ENCODE measurements at places on chromosomes 16 and 17. TPM values are rescaled to one million over a fixed set of nuclear protein-coding genes. Genes with fewer than 3 reads are reported as not detected.

- no peak for DNase-seq
Observed at GRCh38 chr17:74872313-74873036, at the start of gene FDXR. Gene FDXR, minus strand, starts transcription at chr17:74872994. Its CDS starts 50 bp downstream, at chr17:74872944.

- no peak for DNase-seq
Observed at GRCh38 chr17:332558-333322, 19.9 kb downstream of the RPH3AL start.

- DNase-seq: no peak
Observed at GRCh38 chr16:78184238-78185183, 85.1 kb downstream of the WWOX start.

- no peak for DNase-seq
Observed at GRCh38 chr17:5948811-5949210, 121.4 kb upstream of the WSCD1 start.

DNA sequence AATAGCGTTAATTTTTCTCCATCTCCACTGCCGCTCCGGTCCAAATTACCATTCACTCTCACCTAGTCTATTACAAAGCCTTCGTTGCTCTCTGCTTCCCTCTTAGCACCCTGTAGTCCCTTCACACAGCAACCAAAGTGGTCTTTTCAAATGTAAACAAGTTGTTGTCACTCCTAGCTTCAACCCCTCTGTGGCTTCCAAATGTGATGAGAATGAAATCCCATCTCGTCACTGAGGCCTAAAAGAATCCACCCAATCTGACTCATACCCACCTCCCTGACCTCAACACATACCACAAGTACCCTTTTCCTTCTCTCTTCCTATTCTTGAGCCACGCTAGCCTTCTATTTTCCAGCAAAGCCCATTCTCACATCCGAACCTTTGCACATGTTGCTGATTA, 2.2 kb upstream of the PELP1 start:
- no peak for DNase-seq

- no peak for DNase-seq
Observed at GRCh38 chr17:73292031-73292531, 19.7 kb downstream of the CDC42EP4 start.

DNA sequence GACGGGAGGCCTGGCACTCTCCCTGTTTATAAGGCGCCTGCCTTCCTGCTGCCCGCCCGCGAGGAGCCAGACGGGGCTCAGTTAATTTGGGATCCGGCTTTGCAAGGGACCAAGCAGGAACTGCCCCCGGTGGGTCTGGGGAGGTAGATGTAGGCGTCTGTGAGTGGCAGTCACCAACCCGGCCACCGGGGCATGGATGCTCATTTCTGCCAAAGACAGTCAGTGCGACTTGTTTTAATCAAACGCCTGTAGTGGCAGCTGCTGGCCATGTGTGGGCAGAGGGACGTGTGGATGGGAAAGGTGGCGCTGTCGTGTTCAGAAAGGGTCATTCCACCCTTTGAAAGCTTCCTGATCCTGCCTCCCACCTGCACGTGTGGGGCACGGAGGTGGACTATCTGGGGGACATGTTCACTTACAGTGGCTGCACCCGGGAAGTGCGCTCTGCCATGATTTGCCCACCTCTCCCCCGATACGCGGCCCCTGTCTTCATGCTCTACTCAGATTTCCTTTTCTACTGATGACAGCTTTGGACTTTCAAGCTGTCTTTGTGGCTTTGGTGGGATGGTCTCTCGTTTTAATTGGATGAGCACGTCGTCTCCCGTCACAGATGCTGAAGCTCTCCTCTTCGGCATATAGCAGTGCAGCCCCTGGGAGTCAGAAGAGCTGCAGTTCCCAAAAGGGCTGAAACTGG, 60.3 kb upstream of the CIBAR2 start:
- no peak for DNase-seq

DNA sequence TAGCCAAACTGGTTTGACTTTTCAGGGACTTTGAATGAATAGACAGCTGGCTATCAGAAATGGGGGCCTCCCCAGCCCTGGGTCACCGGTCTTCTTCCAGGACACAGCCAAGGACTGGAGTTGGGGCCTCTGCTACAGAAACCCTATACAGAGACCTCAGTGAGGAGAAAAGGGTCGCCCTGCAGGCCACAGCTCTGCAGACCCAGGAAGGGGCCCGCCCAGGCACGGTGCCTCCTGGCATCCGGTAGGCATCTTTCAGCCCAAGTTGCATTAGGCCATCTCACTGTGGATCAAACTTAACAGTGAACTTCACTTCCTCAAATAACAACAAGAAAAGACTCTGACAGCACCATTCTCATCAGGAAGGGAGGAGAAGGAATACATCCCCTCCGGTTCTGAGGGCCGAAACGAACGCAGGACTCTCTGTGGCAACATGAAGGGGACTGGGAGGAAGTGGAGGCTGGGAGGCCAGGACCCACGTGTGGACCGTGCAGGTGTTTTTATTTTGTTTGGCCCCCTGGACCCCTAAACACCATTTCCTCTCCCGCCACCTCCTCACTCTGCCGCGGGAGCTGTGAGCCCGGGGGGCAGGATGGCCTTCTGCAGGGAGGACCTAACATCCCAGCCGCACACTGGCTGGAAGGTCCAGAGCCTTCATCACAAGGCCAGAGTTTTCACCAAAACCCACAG, 7.2 kb downstream of the SLC38A10 start:
- DNase-seq: no peak

DNA sequence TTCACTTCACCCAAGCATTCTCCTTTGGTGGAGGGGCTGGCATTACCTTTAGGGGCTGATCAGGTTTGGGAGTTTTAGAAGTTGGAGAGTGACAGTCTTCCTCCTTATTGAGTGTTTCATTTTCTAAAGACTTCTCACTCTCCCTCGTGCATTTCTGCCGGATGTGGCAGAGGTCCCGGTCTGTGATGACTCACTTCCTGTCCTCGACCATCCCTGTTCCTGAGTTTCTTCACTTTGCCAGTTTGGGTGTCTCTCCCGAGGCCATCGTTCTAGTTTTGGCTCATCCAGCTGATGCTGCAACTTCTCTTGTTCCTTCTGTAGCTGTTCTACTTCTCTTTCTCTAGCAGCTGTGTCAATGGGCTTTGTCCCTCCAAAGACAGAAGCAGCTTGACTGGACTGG, 104.3 kb downstream of the PHKB start:
- no peak for DNase-seq

GRCh38 chr17:4533523-4534504, 21.4 kb downstream of the MYBBP1A start:
- no peak for DNase-seq

GRCh38 chr17:28166478-28166877, 124.0 kb downstream of the NLK start:
- no peak for DNase-seq

- no peak for DNase-seq
Observed at GRCh38 chr16:70703041-70703834, 17.4 kb upstream of the MTSS2 start.

DNA sequence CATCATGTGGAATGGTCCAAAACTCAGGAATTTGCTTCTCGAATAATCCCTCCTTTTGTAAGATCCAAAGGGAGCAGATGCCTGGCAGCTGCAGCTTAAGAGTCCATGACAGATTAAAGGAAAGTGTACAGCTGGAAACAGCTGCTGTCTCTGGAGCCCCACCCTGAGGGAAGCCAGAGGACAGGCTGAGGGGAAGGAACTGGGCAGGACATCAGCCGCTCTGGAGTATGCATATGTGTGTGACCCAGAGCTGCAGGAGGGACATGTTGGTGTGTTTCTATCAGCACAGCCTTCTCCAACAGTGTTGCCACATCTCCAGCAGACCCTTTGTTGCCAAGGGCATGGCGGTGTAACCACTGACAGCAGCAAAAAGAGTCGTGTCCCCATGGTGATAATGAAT, 46.2 kb downstream of the CYB561 start:
- no peak for DNase-seq

DNA sequence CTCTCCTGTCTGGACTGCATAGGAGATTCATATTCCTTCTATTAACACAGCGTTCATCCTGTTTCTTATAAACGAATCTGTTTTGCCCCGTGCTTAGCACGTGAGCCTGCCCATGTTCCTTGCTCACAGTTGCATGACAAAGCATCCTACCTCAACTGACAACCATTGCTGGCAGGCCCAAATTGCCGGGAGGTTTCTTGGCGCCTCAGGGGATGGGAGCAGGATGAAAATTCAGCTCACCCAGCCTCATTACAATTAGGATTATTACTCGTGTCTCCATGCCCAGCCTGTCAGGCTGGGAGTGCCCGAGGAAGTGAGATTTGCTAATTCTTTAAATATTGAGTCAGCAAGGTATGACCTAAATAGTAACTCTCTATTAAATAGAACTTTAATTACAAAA, 36.7 kb upstream of the HELZ start:
- no peak for DNase-seq

GRCh38 chr17:12953156-12953555, 64.7 kb downstream of the ELAC2 start:
- no peak for DNase-seq

GRCh38 chr17:47744168-47745036, 11.4 kb downstream of the TBX21 start:
- no peak for DNase-seq

GRCh38 chr17:19260958-19261357, 23.8 kb downstream of the EPN2 start:
- DNase-seq: peak; percentile 56

GRCh38 chr16:85249418-85250146, 137.3 kb upstream of the CIBAR2 start:
- DNase-seq: no peak

Gene CD300H
- total RNA-seq: 0.27 TPM

Gene TEKT5
- total RNA-seq: under 0.01 TPM

Gene KRT27
- not detected for total RNA-seq

Gene PRR15L
- total RNA-seq: not detected

Gene TXNDC11
- total RNA-seq: 35.0 TPM

Gene HASPIN
- total RNA-seq: 1.9 TPM

Gene XAF1
- total RNA-seq: 72.7 TPM

Gene TAF15
- total RNA-seq: 61.4 TPM

Gene GSDMA
- total RNA-seq: not detected

Data from hematopoietic multipotent progenitor cell (in vitro differentiated cells).